Stimulated activated CD8-positive, alpha-beta memory T cell treated with anti-CD3 and anti-CD28 coated beads, Interleukin-7, amount 100 ng/mL, for 4 hours (primary cell): ENCODE measurements at places on chromosomes 12 and 14.

- no peak for DNase-seq
These were observed 387.1 kb downstream of the EMP1 start for GRCh38 chr12:13583630-13584029.

GRCh38 chr12:10151621-10152020, 20.3 kb downstream of the OLR1 start:
- DNase-seq, result no peak

DNA sequence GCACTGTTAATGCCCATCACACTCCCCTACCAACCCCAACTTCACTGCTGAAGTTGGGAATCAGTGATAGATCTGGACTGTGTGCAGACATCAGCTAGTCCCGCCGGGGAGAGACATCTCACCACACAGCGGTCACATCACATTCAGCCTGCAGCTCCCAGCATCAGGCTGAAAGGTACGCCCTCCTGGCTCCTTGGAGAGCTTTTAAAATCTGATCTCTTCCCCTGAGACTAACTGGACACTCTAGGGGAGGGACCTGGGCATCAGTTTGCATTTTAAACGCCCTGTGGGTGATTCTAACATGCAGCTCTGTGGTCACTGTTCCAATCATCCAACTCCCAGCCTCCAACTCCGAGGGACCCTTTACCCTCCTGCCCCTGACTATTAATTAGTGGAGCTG, 58.4 kb downstream of the CCDC85C start:
- no peak for DNase-seq

- no peak for DNase-seq
These were observed 55.4 kb downstream of the KCNJ8 start for GRCh38 chr12:21718944-21719650.

GRCh38 chr12:125092872-125093680, 27.8 kb downstream of the AACS start:
- DNase-seq, result no peak

DNA sequence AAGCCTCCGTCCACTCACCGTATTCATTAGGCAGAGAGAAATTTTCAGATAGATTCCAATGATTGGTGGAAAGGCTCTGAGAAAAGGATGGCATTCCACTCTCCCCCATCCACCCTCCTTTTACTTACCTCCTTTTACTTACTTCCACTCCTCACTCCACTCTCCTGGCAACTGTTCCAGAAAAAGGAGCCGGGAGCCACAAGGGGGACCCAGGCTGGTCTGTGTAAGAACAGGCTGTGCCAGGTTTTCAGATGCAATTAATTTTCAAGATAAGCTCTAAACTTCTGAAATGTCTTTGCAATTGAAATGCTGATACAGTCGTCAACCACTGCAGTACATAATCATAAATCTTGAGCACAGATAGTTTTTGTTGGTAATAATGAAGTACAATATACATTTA, 248.8 kb downstream of the ANO6 start:
- no peak for DNase-seq

- DNase-seq, result no peak
These were observed 10.6 kb downstream of the FOXA1 start for GRCh38 chr14:37584211-37585100.

DNA sequence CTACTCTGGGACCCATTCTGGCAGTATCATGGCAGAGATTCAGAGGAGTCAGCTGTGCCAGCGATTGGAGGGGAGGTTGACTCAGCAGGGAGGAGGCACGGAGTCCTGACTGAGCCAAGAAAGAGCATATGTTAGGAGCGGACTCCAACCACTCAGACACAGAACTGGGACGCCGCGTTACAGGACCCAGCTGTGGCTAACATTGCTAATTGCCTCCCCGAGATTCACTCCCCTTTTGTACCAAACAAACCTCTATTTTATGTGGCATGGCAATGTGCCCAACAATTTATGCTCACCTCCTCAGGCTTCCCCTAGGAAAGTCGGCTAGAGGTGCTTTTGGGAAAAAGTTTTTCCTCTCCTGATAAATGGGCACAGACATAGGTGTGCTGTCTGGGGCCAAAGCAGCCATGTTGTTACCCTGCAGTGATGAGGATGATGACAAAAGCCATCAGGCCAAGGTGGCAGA, 15.2 kb upstream of the CLIP1 start:
- DNase-seq, result no peak

GRCh38 chr14:69647213-69647612, 35.8 kb downstream of the SUSD6 start:
- DNase-seq, result no peak

DNA sequence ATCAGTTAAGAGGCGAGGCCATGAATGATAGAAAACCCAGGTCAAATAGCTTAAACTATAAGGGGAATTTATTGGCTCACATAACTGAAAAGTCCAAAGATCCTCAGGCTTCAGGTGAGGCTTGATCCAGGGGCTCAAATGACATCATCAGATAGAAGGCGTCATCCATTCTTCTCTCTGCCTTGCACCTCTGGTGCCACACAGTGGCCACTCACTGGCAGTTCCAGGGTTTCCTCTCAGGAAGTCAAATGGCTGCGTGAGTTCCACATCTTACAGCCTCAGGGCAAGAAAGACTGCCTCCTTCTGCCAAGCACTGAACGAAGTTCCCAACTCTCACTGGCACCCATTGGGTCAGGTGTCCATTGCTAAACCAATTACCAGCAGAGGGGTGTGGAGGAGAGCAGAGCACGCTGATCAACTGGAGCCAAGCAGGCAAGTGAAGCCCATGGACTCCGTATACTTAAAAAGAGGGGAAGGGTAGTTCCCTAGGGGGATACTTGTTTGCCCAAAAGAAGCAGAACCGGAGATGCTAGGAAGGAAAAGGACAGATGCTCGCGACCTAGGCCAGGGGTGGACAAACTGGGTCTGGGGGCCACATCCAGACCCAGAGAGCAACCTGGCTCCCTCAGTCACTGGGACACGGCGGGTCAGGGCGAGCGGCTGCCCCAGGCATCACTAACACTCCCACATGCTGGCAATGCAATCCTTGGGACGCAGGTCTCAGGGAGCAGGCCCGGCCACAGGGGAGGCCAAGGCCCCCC, 69.3 kb downstream of the SERPINA3 start:
- no peak for DNase-seq

- DNase-seq, result no peak
These were observed 193.8 kb downstream of the CHST11 start for GRCh38 chr12:104650541-104650940.

DNA sequence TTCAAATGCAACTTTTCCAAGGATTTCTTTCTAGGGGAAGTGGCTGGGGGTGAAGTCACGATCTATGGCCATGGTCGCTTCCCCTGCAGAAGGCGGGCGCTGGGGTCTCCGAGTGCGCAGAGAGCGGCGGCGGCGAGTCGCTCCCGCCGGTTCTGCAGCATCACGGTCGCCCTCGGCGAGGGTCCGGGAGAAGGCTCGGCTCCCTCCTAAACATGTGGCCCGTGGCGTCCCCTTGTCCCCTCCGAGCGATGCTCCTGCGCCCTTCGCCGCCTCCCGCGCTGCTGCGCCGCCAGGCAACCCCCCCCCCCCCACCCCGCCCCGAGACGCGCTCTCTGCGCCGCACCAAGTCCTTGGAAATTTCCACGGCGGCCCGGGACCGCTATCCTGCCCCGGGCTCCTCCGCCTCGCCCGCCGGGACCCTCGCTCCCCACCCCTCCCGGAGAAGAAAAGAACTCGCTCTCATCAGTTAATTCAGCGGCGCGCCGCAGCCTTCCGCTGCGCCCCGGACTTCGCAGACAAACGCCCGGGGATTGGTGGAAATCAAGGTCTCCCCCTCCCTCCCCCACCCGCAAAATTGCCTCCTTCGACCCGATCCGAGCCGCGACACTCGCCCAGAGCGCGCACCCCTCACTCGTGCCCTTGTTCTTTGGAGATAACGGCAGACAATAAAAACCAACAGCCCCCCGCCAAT, at the start of gene ST8SIA1:
ST8SIA1 (minus strand) TSS at position 298 of the 691 bp plus-strand sequence. CDS start 475 bp downstream, outside the sequence.
- no peak for DNase-seq

- no peak for DNase-seq
These were observed 1.2 kb downstream of the CLIP1 start for GRCh38 chr12:122421187-122421820.

DNA sequence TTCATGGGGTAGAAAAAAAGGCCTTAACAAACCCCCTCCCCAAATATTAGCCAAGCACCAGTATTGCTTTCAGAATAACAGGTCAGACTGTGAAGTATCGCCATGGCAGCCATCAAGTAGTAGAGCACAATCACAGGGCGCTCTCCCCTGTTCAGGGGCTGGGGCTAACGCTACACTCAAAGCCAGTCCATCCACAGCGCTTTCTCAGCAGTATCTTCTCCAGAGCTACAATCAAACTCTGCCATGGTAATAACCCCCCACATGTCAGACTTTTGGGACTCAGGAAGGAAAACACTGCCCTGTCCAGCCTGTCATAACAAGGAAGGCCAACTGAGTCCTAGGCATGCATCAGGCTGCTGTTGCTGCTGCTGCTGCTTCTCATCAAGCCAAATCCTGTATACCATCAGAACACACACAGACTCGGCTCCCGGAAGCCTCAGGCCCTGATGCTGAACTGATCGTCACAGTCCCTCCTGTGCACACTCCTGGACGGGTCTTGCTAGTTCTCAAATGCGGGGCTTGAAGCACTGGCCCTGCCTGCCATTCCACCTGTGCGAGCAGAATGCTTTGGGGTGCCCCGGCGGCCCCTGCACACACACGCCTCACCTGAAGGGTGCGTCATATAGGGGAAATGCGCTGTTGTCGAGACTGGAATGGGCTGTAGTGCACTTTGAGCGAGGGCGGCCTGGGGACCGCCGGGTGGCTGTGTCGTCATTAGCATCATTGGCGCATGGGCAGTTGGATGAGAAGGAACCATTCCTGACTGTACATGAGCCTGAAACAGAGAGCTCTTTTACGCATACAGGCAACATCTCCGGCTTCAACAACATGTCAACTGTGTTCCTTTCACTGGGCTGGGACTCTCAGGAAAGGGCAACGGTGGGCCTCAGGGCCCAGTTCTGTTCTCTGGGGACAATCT, 47.6 kb downstream of the SH2B3 start:
- DNase-seq, result no peak

GRCh38 chr12:90253136-90253535, 544.5 kb upstream of the ATP2B1 start:
- DNase-seq, result no peak

- DNase-seq, result peak; percentile 78
These were observed 32.9 kb upstream of the MDM1 start for GRCh38 chr12:68364893-68365725.

GRCh38 chr12:116672010-116672409, 65.9 kb downstream of the SPRING1 start:
- no peak for DNase-seq

- no peak for DNase-seq
These were observed 27.1 kb upstream of the PRMT8 start for GRCh38 chr12:3463921-3464320.

DNA sequence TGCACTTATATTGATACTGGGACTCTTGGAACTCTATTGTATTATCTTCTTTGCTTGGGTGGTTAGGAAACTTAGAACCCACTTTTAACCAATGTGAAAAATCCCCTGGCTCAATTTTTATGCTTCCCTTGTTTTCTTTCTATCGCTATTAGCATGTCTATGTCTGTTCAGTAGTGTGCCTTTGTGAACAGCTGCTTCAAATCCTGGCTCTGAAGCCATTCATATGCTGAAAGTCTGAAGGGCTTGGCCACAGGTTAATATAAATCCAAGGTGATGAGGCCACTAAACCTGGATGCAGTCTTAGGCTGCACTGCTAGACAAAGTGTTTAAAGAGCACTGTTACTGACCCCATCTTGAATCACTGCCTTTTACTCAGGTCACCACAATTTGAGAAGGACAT, 94.9 kb upstream of the RIC8B start:
- no peak for DNase-seq

DNA sequence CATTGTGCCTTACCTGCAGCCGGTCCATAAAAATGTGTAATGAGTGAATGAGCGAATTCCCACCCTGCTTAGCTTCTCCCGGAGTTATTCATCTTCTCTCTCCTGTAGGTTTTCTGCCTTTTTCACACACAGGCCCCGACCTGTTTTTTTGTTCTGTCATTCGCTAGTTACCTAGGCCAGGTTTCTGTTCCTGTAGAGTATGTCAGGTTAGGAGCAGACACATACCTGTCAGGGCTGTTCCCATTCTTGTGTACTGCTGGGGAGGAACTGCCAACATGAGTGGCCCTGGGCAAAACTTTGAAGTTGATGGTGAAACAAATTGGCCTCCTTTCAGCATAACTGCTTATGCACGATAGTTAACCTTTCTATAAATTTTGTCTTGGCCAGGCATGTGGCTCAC, 140.1 kb downstream of the SYNE2 start:
- DNase-seq, result no peak

DNA sequence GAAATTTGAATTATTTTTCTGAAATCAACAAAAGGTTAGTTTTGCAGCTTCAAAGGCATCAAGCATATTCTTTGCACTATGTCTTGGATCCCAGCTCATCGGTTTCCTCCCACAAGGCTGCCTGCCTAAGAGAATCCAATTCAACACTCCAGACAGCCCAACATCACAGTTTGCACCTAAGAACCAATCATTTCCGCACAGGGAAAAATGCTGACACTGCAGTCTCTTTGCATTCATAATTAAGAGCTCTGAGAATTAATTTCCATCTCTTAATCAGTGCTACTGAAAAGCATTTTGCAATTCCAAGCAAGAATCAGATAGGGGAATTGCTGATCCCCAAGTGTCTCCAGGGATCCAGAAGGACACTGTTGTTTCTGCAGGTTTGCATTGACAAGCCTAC, 175.9 kb downstream of the PIWIL1 start:
- DNase-seq, result no peak

GRCh38 chr14:70707138-70708038, 65.7 kb downstream of the TTC9 start:
- no peak for DNase-seq

GRCh38 chr12:32893043-32893442, 3.5 kb downstream of the PKP2 start:
- no peak for DNase-seq

DNA sequence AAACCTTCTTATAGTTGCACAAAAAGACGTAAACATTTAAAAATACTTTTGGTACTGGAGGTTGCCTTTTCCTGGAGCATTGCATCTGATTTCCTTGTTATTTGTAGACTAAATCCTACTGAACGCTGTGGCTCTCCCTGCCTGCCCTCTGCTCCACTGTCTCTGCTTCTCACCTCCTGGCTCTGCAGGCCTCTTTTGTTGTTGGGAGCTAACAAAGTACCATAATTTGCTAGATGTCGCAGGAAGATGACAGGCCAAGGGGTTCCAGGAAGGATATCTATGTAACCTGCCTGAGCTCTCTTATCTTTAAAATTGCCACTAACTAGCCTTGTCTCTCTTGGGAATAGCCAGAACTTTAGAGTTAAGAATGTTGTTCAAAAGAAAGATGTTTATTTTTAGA, 21.4 kb downstream of the SYNE2 start:
- no peak for DNase-seq

- no peak for DNase-seq
These were observed 6.3 kb downstream of the LTBR start for GRCh38 chr12:6390084-6390799.
